NCI-H187 (cell line): ENCODE measurements at places on chromosomes 11 and 22.

DNA sequence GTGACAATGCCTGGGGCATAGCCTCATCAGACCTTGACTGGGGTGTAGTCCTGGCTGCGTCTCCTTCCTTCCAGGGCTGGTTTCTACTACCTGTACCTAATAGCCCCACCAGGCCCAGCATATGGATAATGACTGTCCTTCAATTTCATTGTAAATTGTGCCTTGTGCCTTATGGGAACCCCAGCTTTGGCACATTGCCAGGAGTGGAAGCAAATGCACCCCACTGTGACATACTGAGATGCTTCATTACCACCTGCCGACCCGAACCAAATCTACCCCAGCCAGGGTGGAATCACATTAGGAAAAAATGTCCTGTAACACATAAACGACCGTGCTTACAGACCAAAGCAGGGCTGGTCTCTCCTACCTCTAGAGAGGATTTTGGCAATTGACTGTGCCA is 7.3 kb downstream of the TOP3B start:
- DNase-seq: no peak

DNA sequence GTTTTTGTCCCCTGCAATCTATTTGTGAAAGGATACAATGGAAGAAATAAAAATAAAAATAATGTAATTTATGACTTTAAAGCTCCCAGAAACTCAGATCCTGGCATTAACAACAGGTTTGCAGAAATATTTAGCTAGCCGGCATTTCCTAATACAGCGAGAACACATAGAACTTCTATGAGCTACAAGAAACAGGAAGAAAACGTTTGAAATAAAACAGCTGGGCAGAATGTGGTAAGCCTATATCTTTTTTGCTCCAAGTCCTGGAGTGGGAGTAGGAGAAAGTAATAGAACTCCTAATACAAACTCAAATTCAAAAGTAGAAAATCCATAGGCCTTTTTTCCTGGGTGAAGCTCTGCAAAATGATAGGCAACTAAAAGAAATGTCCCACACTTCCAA is 29.6 kb upstream of the FIBIN start:
- DNase-seq: no peak

GRCh38 chr11:20489948-20490347 is 102.4 kb downstream of the PRMT3 start:
- DNase-seq: no peak

DNA sequence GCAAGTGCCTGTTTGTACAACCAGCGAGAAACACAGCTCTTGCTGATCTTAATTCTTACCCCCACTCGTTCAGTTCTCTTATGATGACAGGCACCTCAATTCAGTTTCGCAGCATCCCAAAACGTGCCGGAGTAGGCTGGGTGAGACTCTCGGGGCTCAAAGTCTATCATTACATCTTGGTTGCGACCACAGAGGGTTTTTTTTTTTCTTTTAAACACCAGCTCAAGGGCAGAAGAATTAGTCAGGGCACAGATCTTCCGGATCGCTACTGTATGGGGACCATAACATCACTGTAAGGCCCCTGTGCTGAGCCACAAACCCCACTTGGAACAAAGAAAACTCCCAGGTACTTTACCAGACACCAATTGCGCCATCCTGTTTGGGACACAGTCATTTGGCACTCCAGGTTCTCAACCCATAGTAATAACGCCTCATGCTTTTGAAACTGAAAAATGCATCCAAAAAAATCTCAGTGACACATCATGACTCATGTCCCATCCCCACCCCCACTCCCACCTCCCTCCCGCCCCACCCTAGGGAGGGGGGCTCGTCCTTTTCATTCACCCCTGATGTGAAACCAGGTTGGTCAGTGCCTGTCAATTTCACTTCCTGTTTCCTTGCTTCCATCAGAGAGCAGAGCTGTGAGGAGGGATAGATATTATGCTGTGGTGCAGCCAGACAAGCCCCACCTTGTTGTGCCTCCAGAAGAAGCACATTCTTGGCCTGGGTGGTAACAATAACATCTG is 41.0 kb upstream of the CD5 start:
- DNase-seq: no peak

- DNase-seq: no peak
Measured at GRCh38 chr11:64608046-64608445, 17.0 kb downstream of the SLC22A12 start.

DNA sequence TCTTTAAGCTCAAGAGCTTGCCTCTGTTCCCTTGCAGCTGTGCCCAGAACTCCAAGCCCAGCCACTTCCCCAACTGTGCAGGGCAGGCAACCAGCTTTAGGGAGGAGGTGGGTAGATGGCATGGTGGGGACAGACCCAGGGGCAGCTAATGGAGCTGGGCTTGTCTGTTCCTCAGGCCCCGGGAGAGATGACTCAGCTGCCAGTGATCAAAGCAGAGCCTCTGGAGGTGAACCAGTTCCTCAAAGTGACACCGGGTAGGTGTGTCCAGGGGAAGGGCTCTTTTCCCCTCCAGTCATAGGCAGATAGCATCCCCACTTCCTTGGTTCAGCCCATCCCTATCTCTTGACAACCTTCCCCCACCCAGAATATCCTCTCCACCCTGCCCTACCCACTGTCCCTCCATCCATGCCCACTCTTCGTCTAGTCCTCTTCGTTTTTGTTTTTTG is 32.4 kb downstream of the CREB3L1 start:
- no peak for DNase-seq

DNA sequence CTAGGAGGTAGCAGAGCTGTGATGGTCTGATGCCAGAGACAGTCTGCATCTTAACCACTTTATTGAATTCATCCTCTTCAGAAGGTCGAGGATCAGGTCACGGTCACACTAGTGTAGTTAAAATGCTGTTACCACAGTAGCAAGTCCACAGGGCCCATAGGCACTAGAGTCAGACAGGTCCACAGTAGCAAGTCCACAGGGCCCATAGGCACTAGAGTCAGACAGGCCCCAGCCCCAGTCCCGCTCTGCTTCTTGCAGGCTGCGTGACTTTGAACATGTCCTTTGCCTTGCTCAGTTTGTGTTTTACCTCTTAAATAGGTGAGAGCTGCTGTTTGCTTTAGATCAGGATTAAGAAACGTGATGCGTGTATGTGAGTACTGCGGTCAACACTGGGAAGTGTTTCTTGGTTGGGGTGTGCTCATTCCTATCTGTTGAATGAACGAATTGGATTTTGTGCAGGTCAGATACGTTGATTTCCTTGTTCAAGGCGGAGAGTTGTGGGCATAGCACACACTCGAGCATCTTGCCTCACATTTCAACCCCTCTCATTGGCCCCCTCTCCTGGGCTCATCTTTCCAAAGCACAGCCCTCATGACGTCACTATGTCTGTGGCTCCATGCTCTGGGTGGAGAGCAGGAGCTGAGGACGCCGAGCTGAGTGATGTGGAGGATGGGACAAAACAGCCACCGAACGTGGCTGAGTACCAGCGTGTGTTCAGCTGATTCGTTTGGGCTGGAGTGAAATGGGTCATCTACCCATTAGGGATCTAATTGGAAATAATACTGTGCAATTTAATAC is 191.7 kb downstream of the TBC1D22A start:
- no peak for DNase-seq

DNA sequence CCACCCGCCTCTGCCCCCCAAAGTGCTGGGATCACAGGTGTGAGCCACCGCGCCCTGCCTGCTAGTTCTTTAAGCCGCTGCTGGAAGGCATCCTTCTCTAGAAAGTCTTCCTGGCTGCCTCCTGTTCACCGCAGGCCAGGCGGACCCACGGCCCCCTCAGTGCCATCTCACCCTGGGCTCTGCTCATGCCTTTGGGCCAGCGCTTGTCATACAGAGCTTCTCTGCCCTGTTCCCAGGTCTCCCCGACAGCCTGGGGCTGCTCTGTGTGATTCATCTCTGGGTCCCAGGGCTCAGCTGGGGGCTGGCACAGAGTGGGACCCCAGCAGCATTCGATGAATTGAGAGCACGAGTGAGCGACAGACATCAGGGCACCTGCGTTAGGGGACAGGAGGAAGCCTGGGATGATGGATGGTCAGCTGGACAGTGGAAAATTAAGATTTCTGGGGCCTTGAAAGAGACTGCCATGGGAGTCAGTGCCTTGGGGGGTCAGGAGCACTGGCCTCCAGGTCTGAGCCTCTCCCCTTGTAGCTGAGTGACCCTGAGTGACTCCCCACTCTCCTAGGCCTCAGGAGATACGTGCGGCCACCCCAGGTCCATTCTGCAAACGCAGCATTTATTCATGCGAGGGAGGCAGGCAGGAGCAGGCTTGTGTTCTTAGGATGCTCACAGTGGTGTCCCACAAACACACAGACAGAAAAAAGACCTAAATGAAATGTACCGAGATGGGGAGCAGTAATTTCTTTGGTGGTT is 23.3 kb upstream of the PRR5 start:
- DNase-seq: no peak

GRCh38 chr11:128521682-128522054 is 65.7 kb downstream of the ETS1 start:
- no peak for DNase-seq

DNA sequence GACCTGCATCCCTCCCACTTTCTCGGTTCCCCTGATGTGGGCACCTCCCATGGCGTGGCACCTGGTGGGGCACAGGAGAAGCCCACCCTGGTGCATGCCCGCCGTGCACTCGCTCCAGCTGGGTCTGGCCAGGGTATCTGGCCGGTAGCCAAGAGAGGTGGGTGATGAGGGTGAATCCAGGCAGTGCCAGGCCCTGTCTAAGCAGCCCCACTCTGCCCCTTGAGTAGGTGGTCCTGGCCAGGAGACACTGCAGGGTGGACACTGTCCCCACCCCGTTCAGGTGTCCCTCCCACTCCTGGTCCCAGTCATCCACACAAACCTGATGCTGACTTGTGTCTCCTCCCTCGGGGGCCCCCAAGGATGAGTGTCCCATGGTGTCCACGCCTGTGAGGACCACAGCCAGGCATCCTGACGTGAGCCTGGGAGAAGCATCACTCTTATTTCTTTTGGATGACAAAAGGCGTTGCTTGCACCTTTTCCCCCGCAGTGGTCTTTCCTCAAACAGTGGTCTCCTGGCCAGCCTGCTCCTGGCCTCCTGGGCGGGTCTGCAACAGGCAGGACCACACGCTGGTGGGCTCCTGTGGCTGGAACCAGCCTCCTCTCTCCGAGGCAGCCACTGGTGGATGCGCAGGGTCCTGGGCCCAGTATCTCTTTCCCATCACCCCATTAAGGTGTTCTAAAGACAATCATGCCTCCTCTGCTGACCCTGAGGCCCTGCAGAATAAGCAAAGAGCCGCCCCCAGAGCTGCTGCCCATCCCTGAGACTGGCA is 922.3 kb downstream of the BRD1 start:
- no peak for DNase-seq

- DNase-seq: no peak
Measured at GRCh38 chr11:56841210-56841810, 92.8 kb upstream of the OR9G4 start.

DNA sequence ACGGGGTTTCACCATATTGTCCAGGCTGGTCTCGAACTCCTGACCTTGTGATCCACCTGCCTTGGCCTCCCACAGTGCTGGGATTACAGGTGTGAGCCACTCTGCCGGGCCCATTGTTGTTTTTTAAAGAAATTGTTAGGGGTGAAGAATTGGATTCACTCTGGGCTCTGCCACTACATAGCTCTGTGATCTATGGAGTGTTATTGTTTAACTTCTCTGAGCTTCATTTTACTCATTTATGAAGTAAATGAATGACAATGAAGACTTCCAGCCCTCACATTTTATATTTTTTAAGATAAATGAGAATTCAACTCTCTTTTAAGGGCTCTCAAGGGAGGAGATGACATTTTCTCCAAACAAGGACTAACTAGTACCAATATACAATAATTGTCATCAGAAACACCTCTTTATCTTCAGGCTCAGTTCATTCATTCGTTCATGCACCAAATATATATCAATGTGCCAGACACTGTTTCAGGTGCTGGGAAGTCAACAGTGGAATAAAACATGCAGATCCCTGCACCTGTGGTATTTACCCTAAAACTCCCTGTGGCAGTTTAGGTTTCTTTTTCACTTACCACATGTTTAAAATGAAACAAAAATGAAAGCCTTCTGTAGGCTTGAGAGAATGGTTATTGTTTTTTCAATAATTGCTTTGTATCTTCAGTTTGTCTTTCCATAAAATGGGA is 23.5 kb upstream of the GRAMD1B start:
- DNase-seq: no peak
